ENCODE measurements at places on chromosomes 16 and 17.

DNA sequence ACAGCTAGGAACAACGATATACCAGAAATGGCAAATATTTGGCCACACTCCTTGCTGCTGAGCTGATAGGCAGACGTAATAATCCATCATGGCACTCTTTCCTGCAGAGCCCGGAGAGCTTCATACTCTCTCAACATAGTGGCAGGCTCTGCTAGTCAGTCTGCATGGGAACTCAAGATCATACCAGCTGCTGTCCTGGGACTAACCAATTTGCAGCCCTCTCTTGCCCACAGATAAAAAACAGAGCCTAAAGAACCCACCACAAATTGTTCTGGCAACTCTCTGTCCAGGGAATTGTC lies 13.5 kb downstream of the GSDMB start:
- DNase-seq = no peak

- no peak for DNase-seq
Measured at GRCh38 chr16:10154389-10154788, 27.8 kb downstream of the GRIN2A start.

GRCh38 chr17:6044261-6044660 lies 25.9 kb upstream of the WSCD1 start:
- DNase-seq = no peak

DNA sequence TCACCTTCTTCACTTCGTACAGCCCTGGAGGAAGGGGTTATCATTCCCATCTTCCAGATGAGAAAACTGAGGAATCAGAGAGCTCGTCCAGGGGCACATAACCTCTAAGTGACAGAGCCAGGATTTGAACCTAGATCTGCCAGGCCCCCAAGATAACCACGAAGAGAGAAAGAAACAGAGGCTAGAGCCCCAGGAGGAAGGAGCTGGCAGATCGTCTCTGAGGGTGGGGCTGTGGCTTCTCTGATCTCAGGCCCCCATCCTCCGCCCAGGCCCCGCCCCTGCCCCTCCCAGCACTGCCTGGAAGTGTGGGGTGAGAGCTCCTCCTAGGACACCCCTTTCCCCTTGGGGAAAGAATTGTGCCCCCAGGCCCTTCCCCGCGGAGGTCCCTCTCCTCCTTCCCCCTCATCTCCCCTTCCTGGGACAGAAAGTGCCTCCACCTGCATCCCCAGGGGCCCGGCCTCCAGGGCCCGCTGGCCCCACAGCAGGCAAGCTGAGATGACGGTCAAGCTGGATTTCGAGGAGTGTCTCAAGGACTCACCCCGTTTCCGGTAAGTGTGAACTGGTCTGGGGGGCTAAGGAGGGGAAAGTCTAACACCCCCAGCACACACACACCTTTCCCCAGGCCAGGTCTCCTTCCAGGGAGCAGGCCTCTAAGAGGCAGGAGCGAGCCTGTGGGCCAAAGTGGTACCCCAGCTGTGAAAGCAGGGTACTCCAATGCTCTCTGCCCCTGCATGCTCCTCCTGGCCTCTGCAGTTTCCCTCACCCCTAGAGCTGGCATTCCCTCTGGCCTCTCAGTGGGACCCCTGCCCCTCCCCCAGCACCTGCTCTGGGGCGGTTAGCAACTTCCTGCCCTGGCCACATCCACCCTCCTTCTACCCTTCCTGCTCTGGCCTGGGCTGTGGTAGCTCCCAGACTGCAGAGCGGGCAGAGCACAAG lies at the start of gene ACAP1:
Gene ACAP1, plus strand, starts transcription at position 290 of the 936 bp plus-strand sequence. Its CDS starts 206 bp downstream, at position 496.
- DNase-seq = no peak

DNA sequence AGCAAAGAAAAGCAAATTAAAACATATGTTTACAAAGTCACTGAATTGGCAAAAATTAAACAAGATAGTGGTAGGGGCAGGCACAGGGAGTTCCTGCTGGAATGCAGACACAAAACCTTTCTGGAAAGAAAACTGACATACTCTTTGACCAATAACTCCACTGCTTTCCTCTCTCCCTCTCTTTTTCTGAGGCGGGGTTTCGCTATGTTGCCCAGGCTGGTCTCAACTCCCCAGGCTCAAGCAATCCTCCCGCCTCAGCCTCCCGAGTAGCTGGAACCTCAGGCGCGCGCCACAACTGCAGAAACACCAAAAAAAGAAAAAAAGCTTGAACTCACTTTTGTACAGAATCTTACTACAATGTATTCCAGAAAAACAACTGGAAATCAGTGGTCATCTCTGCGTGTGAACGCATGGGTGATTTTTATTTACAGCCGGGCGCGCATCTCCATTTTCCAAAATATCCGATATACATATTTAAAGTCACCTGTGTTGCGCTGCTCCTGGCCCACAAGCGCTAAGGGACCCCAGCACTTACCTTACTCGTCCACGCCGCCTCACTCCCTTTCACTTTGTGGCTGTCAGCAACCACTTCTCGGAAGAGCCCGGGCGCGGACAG lies 480 bp downstream of the TXNL4B start:
- peak; percentile 69 for DNase-seq

DNA sequence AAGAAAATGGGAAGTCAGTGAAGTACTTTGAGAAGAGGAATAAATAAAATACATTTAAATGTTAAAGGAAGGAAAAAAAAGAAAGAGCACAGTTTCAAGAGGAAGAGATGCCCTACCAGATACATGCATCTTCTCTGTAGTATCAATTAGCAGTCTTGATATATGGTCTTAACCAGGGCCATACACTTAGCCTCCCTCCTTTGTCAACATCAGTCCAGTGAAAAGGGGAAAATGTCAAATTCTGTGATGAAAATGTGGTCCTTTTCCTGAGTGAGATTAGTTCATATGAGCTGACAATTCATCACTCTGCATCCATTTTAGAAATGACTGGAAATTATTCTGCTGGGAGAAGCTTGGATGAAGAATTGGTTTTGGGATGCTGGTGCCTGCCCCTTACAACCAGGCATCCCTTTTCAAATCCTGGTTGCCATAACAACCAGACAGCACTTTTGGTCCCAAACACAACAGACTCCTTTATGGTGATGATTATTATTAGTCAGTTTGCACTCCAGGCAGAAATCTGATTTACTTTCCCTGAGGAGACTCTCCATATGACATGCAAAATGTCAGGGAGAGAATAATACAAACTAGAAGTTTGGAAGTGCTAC lies 933.6 kb upstream of the CDH8 start:
- no peak for DNase-seq

- no peak for DNase-seq
Measured at GRCh38 chr16:81553814-81554675, 109.4 kb downstream of the CMIP start.

DNA sequence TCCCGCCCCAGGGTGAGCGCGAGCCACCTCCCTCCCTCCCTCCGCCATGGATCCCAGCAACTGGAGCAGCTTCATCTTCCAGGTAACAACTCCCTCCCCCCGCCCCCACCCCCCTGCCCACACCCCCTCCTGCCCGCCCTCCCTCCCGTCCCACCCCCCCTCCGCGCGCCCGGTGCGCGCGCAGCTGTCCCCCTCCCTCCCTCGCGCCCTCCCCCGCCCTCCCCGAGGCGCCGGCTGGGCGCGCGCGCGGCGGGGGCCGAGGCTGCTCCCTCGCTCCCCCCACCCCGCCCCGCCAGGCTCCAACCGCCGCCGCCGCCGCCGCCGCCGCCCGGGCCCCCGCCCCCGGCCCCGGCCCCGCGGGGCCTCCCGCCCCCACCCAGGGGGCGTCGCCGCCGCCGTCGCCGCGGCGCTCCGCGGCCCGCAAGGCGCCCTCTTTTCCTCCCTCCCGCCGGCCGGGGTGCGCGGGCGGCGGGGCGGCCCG lies at the start of gene MAZ:
Gene MAZ, plus strand, starts transcription at position 431 of the 481 bp plus-strand sequence. CDS start 173 bp downstream, outside the sequence.
- no peak for DNase-seq

- DNase-seq = peak; percentile 10
Measured at GRCh38 chr16:57859331-57859730, 57.0 kb upstream of the KIFC3 start.

GRCh38 chr16:2532494-2533141 lies 1.4 kb upstream of the CEMP1 start:
- peak; percentile 42 for DNase-seq

- no peak for DNase-seq
Measured at GRCh38 chr17:80950466-80951120, 41.0 kb upstream of the CHMP6 start.

- no peak for DNase-seq
Measured at GRCh38 chr16:84604477-84605013, 13.3 kb downstream of the COTL1 start.

- DNase-seq = no peak
Measured at GRCh38 chr16:84567286-84567962, 50.5 kb downstream of the COTL1 start.

DNA sequence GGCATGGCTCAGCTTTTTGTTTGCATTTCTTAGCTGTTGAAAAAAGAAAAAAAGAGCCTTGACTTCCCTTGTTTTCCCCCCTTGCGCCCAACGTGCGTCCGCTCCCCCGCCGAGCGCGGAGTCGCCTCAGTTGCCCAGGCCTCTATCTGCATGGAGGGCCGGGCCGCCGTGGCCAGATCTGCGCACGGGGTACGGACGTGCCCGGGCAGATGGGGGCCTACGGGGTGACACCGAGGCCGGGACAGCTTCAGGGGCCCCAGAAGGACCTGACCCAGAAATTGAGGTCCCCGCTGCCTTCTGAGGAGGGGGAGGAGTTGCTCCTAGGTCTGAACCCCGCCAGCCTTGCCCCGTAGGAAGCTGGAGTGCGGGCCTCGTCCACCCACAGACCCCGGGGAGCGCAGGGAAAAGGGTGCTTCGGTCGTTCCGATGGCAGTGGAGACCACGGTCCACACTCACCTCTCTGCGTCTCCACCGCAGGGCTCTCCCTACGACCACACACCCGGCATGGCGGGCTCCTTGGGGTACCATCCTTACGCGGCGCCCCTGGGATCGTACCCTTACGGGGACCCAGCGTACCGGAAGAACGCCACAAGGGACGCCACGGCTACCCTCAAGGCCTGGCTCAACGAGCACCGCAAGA lies 1.5 kb downstream of the IRX5 start:
- no peak for DNase-seq

DNA sequence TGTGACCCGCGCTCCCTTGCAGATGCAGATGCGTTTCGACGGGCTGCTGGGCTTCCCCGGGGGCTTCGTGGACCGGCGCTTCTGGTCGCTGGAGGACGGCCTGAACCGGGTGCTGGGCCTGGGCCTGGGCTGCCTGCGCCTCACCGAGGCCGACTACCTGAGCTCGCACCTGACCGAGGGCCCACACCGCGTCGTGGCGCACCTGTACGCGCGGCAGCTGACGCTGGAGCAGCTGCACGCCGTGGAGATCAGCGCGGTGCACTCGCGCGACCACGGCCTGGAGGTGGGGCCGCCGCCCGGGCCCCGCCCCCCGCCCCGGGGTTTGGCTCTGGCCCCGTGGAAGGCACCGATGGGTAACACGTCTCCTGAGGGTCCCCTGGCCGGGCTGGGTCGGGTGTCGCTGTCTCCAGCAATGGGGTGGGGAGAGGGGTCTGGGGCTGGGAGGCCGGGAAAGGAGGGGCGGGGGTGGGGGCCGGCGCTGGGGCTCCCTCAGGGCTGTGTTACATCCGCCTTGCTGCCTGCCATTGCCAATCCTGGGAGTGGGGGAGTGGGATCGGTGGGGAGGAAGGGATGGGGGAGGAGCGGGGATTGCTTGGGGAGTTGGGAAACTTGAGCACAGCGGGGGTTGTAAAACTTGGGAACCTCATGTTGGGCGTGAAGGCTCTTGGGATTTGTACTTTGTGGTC lies 737 bp downstream of the NUDT16L1 start:
- DNase-seq = peak; percentile 46

DNA sequence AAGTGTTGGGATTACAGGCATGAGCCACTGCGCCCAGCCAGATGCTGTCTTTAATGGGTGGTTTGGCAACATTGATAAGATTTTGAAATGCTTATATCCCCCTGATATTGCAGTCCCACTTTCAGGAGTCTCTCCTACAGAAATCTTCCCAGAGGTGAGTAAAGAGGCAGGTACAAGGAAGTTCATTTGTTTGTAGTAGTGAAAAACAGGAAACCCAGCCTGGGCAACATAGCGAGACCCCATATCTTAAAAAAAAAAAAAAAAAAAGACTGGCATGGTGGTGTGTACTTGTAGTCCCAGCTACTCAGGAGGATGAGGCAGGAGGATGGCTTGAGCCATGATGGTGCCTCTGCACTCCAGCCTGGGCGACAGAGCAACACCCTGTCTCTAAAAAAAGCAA lies 6.2 kb upstream of the NUPR1 start:
- DNase-seq = no peak

GRCh38 chr17:45342306-45342705 lies 25.5 kb upstream of the MAP3K14 start:
- DNase-seq = no peak

GRCh38 chr17:73552300-73553048 lies 91.8 kb downstream of the SDK2 start:
- no peak for DNase-seq

GRCh38 chr17:20026960-20027359 lies 17.8 kb downstream of the SPECC1 start:
- no peak for DNase-seq

- DNase-seq = no peak
Measured at GRCh38 chr16:6284731-6285130, 1047.9 kb upstream of the RBFOX1 start.

DNA sequence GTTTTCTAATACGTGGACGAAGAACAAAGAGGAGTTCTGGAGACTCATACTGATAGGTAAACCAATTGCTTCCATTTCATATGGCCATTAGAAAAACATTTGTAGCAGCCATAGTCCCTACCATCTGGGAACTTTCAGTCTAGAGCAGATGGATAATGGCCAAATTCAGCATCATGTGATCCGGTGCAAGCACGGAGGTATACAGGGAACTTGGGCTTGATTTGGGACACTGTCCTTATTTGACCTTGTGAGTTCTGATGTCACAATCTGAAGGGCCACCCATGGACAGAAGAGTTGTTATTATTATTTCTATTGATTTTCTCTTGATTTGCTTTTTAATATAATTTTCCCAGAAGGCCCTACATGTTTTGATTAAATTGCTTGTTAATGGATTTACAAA lies 154.6 kb upstream of the ZNF267 start:
- no peak for DNase-seq

DNA sequence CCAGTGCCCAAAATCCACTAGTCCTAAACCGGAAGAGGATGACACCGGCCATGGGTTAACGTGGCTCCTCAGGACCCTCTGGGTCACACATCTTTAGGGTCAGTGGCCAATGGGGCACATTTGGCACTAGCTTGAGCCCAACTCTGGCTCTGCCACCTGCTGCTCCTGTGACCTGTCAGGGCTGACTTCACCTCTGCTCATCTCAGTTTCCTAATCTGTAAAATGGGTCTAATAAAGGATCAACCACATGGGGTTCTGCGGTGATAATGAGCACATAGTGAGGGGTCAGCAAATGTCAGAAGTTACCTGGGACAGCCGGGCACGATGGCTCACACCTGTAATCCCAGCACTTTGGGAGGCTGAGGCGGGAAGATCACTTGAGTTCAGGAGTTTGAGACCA lies 18.4 kb downstream of the QPRT start:
- DNase-seq = no peak

DNA sequence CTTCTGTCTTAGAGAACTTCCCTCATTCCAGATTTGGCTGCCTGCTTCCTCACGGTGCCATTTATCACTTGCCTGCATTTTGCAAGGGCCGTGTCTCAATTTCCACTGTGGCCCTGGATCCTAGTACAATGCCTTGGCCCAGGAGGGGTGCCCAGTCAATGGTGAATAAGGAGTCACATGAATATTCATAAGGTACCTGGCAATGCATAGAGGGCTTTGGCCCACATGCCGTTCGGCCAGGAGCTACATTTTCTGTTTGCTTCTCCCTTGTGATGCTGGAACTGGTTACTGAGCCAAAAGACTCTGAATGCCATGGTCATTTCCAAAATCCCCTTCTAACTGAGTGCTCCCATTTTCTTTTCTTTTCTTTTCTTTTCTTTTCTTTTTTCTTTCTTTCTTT lies 4.8 kb upstream of the PIRT start:
- no peak for DNase-seq

GRCh38 chr16:68921637-68922036 lies 78.3 kb downstream of the TANGO6 start:
- no peak for DNase-seq

All from AG10803 (cell line).